ENCODE measurements at places on chromosomes 7 and 10.

DNA sequence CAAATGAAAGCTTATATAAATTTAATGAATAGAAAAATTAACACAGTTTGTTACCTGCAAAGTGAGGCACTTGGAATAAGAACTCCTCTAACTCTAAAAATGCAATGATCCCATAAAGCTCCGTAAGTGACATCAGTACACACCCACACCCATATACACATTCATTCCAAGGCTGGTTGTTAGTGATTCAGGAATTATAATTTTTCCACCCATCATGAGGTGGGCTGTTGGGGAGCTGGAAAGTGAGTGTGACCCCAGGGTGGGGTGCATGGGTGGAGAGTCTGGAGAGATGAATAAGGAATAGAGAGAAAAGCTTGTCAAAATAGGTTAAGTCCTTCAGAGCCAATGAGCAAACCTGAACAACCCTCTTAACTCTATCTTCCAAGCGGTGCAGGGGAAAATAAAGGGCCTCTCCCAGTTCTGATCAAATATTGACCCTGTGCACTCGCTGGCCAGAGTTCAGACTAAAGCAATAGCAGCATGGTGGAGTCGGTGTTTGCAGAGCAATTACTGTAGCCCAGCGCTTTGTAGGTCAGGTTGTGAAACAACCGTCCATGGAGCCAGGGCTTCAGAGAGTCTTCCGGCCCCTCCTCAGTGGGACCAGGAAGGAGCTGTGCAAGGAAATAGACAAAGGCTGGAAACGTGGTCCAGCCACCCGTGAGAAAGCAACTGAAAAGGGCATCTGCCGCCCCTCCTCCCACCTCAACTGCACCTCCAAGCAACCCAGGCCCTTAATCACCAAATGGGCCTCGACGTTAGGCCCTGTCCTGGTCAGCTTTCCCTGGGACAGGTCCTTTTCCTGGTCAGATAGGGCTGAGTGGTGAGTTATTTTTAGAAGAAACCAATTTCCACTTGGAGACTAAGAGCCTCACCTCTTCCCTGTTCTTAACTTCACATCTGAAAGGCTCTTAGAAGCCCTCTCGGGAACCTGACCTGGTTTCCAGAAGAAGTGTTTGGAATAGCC lies 61.2 kb downstream of the SH3PXD2A start:
- DNase-seq, result no peak

DNA sequence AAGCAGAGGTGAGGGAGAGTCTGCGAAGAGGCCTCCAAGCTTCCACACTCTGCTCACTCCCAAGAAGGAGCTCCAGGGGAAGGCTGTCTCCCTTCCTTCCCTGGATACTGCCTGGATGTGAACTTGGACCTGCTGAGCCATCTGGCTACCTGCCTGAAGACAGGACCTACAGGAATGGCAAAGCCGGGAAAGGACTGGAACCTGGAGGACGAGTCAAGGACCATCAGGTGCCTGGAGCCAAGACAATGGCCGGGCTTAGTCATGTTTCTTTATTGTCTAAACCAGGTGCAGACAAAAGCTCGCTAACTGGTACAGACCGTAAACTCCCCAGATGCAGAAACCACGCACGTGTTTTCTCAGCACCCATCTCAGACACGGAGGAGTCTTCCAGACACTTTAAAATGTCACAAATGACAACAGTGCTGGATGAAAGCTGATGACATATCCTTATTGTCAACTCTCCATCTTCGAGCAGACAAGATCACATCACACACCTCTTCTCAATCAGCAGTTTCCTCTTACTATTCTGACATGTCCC lies 12.1 kb downstream of the ASB13 start:
- no peak for DNase-seq

GRCh38 chr10:122507616-122508015 lies 46.3 kb downstream of the HTRA1 start:
- DNase-seq, result no peak

DNA sequence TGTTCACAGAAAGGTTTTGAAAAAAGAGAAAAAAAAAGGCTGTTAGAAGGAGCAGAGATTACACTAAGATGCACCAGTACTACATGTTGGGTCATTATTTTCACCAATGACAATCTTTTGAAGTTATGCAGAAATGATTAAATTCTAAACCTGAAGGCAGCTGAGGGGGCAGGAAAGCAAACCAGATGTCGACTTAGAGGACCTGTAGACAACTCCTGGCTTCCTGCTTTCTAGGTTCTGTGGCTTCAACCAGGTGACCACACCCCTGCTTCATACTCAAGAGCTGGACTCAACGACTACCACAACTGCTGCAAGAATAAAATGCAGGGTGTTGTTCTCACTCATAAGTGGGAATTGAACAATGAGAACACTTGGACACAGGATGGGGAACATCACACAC lies 30.0 kb downstream of the MYOF start:
- no peak for DNase-seq

DNA sequence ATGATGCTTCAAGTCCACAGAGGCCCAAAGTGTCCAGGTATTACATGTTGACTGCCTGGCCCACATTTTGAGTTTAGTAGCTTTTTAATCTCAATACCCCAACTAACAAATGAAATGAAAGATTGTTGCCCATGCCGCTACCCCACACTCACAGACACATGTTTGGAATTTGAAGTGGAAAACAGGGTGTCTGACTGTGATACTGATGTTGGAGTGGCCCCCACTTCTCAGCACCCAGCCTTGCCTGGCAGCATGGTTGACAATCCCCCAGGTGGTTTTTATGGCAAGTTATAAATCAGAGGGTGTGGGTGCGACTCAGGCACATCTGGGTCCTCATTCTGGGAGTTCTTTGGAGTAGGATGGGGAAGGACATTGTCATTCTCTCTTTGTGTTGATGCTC lies 314.7 kb upstream of the ZNF32 start:
- DNase-seq, result no peak

All from stimulated activated CD4-positive, alpha-beta T cell treated with anti-CD3 and anti-CD28 coated beads, Interleukin-1b, Interleukin-23, amount 100 ng/mL, for 24 hours (primary cell).